ENCODE measurements at places on chromosomes 1 and 21.
A peak's percentile ranks its signal among the peaks of the same experiment; 100 is the strongest.

- DNase-seq: peak; percentile 64
These were observed 548 bp upstream of the CDC20 start for GRCh38 chr1:43358121-43358745.

DNA sequence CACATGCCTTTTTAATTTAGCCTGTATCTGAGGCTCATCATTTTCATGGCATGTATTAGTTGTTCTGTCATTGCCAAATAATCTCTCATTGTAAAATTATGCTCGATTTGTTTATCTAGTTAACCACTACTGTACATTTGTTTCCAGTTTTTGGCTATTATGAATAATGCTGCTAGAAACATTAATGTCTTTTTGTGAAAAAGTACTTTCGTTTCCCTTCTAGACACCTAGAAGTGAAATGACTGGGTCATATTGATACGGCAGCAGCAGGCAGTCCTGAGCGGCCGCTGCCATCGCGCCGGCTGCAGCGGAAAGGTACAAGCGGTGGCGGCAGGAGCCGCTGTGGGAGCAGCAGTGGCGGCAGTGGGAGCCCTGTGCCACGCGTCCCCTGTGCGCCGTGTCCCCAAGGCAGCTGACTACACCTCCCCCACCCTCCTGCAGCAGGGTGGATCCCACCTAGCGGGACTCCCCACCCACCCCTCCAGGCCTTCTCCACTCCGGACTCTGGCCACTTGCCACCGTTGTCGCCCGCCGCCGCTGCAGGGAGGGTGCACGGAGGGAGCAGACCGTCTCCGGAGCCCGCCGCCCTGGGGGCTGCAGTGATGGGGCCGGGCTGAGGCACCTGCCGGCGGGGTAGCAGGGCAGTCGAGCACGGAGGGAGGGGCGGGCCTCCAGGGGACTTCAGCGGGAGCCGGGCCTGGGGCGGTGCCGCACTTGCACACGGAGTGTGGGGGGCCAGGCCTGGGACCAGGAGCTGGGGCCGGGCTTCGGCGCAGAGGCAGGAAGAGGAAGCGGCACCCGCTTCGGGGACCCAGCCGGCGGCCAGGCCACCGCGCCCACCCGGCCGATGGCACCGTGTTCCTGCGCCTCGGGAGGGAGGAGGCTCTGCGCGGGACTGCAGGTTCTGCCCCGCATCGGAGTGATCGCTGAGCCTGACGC, 66.8 kb upstream of the RGS7 start:
- DNase-seq: peak; percentile 79

GRCh38 chr1:153796786-153797659, 21.8 kb downstream of the SLC27A3 start:
- peak; percentile 72 for DNase-seq

DNA sequence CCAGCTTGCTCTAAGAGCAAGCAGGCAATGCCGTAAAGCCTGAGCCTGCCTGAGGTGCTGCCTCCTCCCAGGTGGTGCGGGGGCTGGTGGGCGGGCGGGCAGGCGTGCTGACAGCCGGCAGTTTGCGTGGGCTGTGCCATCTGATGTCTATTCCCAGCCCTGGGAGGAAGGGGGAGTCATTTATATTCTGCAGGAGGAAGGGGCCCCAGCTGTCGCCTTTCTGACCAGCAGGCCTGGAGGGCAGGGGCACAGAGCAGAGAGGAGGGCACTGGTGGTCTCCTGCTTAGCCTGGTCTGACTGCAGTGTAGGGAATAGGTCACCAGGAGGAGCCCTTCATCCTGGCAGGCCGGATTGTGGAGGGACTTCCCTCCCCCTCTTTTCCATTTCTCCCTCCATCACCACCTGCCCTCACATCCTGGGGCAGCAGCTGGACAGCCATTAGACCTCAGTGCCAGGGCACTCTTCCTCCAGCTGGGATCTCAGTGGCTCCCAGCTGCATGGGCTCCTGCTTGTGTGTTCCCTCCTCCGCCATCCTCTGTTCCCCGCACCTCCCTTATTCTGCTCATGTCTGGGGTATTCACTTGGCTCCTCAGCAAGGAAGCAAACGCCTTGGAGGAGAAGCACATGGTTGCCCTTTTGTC, 4.4 kb downstream of the CYB561D1 start:
- peak; percentile 83 for DNase-seq

- no peak for DNase-seq
These were observed 19.9 kb upstream of the PTCH2 start for GRCh38 chr1:44862829-44863401.

- DNase-seq: no peak
These were observed 38.8 kb downstream of the HMGB4 start for GRCh38 chr1:33902486-33903209.

- no peak for DNase-seq
These were observed 174.1 kb downstream of the PBX1 start for GRCh38 chr1:164733070-164733469.

DNA sequence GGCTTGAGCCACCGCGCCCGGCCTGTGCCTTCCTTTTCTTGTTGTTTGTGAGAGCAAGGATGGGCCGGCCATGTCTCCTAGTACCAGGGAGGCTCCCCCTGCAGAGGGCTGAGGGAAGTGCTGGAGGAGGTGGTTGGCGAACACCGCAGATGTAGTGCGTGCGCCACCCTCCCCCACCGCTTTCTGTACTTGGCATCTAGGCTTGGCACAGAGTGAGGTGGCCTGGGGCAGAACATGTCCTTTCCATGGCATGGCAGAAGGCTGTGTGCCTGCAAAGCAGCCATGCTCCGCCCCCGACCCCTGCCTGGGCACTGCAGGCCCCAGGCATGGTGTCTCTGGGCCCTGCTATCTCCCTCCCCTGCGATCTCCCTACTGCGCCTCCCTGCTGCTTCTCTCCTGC, 30.7 kb downstream of the ALPL start:
- no peak for DNase-seq

Data from retina (tissue), 1 donor.